ENCODE measurements at places on chromosomes 2 and 18.

- no peak for DNase-seq
Observed at GRCh38 chr2:113119111-113119510, 8.3 kb upstream of the IL1RN start.

- DNase-seq, result no peak
Observed at GRCh38 chr2:205802065-205802464, 119.8 kb downstream of the NRP2 start.

DNA sequence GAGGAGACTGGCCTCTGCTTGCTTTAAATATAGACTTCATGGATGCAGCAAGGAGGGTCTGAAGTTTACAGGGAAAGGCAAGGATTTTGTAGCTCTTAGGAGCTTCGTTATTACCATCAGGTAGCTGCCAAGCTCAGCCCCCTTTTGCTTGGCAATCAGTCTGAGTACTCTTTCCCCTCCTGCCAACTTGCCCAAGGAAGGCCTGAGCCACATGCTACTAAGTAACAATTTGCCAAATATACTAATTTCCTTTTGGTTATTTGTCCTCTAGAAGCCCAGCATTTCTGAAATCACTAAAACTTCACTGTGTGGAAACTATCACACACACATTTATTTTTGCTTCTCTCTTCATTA, 85.5 kb upstream of the ITPRID2 start:
- no peak for DNase-seq

- peak; percentile 24 for DNase-seq
Observed at GRCh38 chr2:167134381-167135072, 246.2 kb downstream of the XIRP2 start.

GRCh38 chr2:224638301-224638823, 53.2 kb upstream of the CUL3 start:
- no peak for DNase-seq

DNA sequence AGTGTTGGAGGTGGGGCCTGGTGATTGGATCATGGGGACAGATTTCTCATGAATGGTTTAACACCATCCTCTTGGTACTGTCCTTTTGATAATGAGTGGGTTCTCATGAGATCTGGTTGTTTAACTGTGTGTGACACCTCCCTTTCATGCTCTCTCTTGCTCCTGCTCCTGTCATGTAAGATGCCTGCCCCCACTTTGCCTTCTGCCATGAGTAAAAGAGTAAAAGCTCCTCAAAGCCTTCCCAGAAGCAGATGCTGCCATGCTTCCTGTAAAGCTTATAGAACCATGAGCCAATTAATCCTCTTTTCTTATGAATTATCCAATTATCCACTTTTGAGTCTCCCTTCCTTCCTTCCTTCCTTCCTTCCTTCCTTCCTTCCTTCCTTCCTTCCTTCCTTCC, 317.7 kb downstream of the RDH14 start:
- DNase-seq, result no peak

GRCh38 chr2:107146181-107146580, 260.2 kb upstream of the ST6GAL2 start:
- DNase-seq, result no peak

DNA sequence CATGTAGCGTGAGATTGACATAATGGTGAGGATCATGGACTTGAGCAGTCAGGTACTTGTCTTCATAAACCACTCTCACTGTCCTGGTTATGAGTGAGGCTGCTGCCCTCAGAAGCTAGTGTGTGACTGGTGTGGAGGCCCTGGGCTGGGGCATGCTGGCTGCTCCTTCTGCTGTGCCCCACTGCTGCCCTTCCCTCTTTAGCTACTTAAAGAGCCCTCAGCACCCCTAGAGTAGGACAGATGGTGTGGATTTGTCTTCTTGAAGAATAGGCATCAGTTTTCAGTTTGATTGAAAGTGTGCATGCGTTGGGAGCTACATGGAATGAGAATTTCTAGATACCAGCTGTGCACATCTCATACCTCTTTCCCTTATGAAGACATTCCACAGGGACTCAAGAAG, 15.4 kb downstream of the CPLX4 start:
- DNase-seq, result no peak

GRCh38 chr2:60047944-60048525, 505.4 kb downstream of the BCL11A start:
- DNase-seq, result no peak

GRCh38 chr2:143177096-143177786, 48.0 kb downstream of the ARHGAP15 start:
- DNase-seq, result no peak

GRCh38 chr2:280650-281110, 7.2 kb downstream of the ALKAL2 start:
- DNase-seq, result no peak

DNA sequence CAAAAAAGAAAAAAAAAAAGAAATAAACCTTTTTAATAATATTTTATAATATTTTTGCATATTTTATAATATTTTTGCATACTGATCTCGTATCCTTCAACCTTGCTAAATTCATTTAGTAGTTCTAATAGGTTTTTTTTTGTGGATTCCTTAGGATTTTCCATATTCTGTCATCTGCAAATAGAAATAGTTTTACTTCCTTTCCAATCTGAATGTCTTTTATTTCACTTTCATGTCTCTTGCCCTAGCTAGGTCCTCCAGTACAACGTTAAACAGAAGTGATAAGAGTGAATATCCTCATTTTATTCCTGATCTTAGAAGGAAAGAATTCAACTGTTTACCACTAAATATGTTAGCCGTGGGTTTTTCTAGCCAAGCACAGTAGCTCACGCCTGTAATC, 13.7 kb downstream of the LMAN2L start:
- no peak for DNase-seq

DNA sequence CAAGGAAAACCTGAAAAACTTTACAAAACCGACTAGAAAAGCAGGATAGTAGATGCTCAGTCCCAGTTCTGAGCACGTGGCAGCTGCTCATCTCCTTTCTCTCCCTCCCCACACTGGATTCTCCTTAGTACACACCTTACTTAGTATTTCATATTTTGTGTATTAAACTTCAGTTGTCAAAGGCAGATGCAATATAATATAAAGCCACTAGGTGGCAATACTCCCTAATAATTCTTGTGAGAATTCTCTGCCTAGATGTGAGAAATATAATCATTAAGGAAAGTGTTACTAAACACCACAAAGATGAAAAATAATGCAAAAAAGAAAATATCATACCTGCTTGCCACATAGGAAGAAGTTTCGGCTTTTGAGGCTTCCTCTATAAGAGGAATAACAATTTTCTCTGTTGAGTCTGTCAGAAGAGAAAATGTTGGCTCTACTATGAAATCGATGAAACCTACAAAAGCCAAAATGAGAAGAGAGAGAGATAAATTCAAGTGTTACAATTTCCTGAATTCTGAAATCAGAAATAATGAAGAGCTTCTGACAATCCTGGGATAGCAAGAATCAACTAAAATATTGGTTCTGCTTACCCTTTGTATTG, 200.6 kb downstream of the PPP1R1C start:
- peak; percentile 58 for DNase-seq

DNA sequence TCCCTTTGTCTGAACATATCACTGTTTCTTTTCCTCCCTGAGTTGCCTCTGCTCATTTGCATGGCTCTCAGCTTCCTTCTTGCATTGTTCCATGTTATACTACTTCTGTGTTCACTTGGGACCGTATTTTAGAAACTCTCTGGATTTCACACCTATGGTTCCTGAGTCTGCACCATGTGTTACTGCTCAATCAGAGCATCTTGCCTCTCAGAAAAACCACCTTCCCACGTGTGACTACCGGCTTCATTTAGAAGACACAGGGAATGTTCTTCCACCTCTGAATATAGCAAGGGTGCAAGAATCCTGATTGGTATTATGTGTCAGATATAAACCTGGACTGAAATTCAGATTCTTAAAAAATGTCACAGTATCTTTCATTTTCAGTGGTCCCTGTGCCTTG, 731.2 kb downstream of the TDRD15 start:
- DNase-seq, result no peak

GRCh38 chr2:135874777-135875365, 1.4 kb downstream of the MCM6 start:
- no peak for DNase-seq

DNA sequence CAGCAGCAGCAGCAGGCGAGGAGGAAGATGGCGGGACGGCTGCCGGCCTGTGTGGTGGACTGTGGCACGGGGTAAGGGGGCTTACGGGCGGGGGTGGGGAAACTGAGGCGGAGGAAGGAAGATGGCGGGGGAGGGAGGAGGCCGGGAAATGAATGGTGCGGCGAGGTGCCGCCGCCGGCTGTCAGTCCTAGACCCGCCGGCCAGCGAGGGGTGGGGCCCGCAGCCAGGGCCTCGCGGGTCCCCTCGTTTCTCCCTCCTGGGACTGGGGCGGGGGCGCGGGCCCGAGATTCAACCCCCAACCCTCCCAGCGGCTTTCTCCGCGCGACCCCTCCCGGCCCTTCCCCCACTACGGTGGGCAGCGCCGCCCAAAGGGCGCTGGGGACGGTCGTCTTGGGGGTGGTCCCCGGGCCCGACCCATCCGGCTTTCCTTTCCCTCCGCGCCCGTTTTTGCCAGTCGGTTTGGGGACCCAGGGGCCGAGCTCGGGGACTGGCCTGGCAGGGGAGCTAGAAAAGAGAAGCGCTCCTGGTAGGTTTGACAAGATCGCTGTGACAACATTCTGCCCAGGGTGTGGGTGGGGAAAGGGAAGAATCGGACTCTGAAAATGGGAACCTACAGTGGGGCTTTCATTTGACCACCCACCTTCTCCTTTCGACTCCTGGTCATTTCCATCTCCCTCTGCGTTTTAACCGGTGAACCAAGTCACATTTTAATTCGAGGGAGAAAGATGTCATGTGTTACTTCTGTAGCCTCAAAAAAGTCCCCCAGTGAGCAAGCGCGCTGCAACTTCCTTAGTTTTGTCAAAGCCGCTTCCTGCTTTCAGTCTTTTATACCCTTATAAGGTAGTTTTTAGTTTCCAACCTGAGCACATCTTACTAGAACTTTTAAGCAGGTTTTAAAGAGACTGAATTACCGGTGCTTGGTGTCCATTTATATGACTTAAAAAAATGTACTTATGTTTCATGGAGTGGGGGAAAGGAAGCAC, 655 bp downstream of the ACTR3 start:
- DNase-seq, result peak; percentile 2

GRCh38 chr2:179021258-179021657, 28.7 kb downstream of the CCDC141 start:
- no peak for DNase-seq

DNA sequence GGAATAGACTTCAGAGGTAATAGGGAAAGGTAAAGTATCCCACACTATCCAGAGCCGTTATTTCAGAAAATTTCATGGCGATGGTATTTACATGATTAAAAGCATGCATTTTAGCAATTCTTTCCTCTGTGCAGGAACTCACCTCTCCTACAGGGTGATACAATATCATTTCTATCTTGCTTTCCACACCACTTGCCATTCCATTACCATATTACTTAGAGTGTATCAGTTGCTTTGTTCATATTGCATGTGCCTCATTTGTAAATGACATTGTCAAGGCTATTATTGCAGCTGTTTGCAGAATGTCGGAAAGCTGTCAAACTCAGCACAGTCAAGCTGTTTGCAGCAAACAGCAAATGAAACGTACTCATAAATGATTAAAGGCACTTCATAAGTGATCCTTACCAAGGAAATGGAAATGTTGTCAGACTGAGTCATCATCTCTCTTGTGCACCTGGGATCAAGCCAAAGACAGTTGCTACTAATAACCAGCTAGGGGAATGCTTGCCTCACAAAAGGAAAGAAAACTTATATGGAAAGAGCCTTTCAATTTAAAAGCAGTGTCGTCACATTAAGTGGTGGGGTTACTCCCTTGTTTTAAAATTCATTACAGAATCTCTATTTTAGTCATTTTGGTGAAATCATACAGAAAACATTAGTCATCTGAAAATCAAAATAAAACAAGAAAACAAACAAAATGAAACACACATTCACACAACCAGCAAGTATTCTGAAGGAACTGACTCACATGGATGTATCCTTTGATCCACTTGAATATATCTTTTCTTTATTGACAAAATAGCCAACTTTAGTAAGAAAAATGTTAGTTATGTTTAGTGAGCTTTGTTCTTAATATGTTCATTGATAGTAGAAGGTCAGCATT, 1064.1 kb upstream of the CNTNAP5 start:
- peak; percentile 71 for DNase-seq

DNA sequence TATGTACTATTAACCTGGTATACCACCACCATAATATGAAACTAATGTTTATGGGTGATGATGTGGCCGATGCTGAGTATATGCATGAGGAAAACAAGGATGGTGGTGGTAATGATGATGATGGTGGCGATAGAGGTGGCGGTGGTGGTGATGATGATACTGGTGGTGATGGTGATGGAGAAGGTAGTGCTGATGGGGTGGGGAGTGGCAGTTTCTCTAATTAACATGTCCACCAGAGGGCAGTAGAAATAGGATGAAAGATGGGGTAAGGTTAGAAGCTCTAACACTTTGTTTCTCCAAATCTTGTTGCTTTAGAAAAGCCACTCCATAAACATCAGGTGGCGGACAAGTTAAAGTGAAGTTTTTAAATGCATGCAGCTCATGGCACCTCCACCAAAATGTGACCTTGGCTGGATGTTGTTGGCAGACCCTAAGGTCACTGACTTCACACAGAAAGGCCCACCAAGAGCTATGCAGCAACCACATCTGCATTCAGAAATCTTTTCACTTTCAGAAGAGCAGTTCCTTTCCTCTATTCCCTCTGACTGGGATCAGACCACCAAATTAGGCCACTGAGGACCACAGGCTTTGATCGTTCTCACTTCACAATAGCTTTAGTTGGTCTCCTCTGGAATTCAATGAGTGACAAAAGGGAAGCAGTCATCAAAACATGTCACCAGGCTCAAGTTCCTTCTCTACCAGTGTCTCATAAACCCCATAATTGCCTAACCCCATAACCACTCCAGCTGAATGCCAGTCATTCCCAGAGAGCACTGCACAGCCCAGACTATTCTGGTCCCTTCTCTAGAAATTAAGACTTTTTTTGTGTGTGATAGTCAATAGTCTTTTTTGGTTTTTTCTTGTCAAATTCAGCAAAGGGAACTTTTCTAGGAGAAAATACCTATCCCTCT, 7.5 kb upstream of the BCL11A start:
- DNase-seq, result no peak

DNA sequence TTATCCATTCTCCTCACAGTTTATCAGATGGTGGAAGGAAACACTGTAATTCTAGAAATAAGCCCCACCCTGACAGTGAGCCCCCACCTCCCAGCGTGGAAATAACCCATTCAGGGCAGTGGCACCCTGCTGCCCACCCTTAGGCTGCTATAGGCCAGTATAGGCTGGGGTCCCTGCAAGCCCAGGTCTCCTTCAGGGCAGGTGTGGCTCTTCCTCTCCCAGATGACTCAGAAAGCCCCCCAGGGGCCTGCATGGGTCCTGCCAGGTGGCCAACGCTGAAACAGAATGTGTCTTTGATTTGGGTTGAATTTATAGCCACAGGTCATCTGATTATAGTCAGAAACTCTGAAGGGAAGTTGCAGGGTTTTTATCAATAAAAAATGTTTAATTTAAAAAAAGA, 136.4 kb downstream of the SH3RF3 start:
- no peak for DNase-seq

DNA sequence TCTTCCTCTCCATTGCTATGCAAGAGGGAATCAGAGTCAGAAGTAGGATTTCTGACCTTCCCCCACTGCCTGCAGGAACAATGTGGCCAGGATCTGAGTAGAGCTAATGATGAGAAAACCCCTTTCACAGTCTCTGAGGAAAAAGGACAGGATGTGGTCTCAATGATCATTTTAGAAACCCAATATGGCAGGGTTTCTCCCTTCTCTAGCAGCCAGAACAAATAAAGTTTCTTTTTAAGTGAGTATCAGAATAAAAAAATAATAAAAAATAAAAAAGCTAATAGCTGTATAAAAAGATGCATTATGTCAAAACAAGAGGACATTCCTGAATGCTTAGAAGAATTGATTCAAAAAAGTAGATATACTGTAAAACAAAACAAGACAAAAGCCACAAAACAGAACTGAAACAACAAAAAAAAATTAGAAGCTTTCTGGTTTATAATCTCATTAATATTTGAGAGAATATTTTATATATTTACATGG, 1124.9 kb upstream of the ZEB2 start:
- DNase-seq, result no peak
